ENCODE measurements at places on chromosomes 11 and 22. TPM values are rescaled to one million over a fixed set of nuclear protein-coding genes. Genes with fewer than 3 reads are reported as not detected.

Gene MADD
- 33.3 TPM for total RNA-seq

Gene ART1
- total RNA-seq, result not detected

Gene IGSF9B
- 41.2 TPM for total RNA-seq

DNA sequence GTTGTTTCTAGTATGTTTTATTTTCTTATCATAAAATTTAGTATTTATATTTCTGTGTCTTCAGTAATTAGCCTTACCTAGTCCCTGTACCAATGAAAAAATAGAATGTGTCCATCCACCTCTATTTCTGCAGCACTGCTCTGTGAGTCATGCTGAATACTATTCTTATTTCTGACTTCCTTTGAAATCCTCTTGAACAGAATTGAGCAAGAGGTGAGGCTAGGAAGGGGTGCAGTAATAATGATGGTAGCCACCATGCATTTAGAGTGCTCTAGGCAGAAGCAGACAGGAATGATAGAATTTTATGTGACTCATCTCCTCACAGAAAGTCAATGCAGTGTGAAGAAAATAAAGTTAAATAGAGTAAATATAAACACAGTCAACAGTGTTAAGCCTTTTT lies 60.0 kb downstream of the OR10A6 start:
- H3K4me1 ChIP-seq, result 0 out of 2 replicates have a peak, but pooled peaks cover 3% of the 10 kb centered on the region
- H3K36me3 ChIP-seq, result no peaks in the 10 kb centered on the region
- no peaks in the 10 kb centered on the region for H3K27me3 ChIP-seq

DNA sequence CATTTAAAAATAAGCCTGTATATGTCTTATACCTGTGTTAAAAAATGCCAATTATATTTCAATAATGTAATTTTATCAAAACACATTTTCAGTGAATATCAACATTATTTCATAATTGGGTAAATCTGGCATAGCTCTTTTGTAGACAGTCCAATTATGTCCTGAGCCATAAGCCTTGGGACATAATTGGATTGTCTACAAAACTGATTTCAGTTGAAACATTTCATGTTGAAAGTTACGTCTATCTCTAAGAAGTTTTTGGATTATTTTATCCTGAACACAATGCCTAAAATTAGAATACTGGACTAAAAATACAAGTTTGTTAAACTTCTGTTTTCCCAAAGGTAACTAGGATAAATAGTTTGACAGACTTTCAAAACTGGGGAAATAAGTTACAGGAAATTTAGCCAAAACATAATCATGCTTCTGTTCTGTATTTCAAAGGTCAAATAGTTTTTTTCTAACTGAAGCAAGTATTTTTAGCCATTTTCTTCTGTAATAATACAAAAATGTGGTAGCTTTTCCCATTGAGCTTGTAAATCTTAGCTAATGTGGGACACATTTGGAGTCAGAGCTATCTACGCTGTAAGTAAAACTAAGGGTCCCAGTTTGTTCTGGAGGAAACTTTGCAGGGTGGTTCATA lies 100.7 kb upstream of the BIRC3 start:
- no peak overlapping the region for H3K4me3 ChIP-seq
- no peaks in the 10 kb centered on the region for H3K4me1 ChIP-seq
- peaks cover 4% of the 10 kb centered on the region for H3K36me3 ChIP-seq
- no peak for DNase-seq
- no peak overlapping the region for H3K27ac ChIP-seq
- H3K27me3 ChIP-seq, result no peaks in the 10 kb centered on the region

GRCh38 chr11:2205981-2206690 lies 34.5 kb upstream of the TH start:
- no peak for DNase-seq
- no peaks in the 10 kb centered on the region for H3K27me3 ChIP-seq
- no peaks in the 10 kb centered on the region for H3K4me1 ChIP-seq
- H3K36me3 ChIP-seq, result no peaks in the 10 kb centered on the region
- H3K4me3 ChIP-seq, result no peak overlapping the region
- H3K27ac ChIP-seq, result no peak overlapping the region

GRCh38 chr22:43572710-43573109 lies 160.9 kb downstream of the MPPED1 start:
- H3K27ac ChIP-seq, result no peak overlapping the region
- no peaks in the 10 kb centered on the region for H3K27me3 ChIP-seq
- no peak overlapping the region for H3K4me3 ChIP-seq
- no peaks in the 10 kb centered on the region for H3K36me3 ChIP-seq
- peaks cover 7% of the 10 kb centered on the region for H3K4me1 ChIP-seq

GRCh38 chr11:80722629-80723028 lies 1281.8 kb upstream of the TENM4 start:
- H3K27ac ChIP-seq, result no peak overlapping the region
- H3K4me3 ChIP-seq, result no peak overlapping the region
- no peaks in the 10 kb centered on the region for H3K27me3 ChIP-seq
- H3K4me1 ChIP-seq, result peaks cover 2% of the 10 kb centered on the region
